ENCODE measurements at places on chromosomes 16 and 17.

GRCh38 chr17:56119191-56119590 is 34.1 kb upstream of the ANKFN1 start:
- no peak for DNase-seq

DNA sequence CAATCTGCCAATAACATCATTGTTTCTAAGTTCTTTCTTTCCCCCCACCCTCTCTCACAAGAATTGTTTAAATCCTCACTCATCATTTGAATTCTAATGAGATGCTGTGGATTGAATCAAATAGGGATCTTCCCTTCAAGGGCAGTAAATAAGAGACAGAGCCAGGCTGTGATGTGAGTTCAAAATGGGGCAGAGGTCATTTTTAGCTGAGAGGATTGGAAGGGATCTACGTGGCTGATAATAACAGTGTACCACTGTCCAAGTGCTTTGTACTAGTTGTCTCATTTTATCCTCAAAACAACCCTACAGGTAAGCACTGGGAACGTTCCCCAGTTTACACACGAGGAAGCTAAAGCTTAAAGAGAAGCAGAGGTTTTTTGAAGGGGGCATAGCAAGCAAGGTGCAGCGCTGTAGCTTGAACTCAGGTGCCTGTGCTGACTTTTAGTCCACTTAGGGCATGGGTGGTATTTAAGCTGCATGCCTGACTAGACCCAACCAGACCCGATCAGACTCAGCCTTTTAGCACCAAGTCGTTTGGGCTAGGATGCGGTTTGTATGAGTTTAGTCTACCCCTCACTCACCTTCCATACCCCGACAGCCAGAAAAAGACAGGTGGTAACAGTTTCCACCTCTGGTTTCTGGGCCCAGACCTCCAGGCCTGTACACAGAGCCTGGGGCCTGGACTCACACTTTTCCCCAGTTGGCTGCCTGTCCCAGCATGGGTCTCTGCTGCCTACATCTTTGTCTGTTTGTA is 39.2 kb upstream of the CCR7 start:
- no peak for DNase-seq

GRCh38 chr17:69018022-69018615 is 42.6 kb downstream of the ABCA9 start:
- DNase-seq, result no peak

DNA sequence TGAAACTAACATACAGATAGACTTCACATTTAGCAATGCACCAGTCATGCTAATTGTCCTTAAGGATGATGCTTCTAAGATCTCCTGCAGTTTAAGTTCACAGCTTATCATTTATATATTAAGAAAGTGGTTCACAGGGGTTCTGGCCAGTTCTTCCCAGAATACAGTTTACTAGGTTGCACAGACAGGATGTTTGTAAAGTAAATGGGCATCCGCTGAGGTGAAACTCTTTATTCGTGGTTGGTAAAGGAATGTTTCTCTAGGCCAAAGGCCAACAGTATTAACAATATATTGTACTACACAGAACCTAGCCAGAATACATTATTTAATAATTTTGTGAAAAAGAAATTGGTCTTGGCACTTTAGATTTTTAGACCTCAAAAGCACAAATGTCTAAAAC is 1427.3 kb downstream of the CDH8 start:
- DNase-seq, result no peak

GRCh38 chr17:64331931-64332493 is 58.6 kb downstream of the PECAM1 start:
- DNase-seq, result no peak

- no peak for DNase-seq
These were observed 129.9 kb upstream of the CACNG5 start for GRCh38 chr17:66704858-66705520.

DNA sequence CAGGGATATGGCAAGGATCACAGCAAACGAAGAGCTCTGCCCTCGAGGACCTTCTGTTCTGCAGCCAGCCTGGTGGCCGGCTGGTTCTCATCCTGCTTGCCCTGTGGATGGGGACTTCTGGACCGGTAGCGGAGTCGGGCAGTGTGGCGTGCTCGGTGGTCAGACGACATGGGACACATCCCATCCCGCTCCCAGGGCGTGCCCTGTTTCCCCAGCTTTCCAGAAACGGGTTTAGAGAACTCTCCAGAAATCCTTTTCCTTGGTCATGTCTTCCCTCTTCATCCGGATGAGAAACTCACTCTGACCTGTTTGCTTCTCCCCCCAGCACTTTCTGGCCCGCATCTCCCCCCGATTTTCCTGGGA is 115.8 kb downstream of the OR1D5 start:
- no peak for DNase-seq

- DNase-seq, result no peak
These were observed 118.3 kb downstream of the BANP start for GRCh38 chr16:88069397-88070168.

DNA sequence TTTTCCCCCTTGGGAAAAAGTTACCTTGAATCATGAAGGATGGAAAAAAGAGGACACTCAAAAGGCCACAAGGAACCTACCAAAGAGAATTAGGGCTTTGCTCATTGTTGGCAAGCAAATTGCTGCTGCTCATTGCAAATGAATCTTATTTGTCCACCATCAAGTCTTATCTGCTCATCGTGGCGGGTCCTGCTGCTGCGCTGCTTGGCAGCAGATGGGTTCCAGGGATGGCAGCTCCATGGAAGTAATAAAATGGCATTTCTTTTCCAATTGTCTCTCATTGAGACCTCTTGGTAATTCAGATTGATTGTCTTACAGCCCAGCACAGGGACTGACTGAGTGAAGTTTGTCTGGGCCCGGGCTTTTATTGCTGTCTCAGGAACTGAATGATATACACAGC is 118.7 kb downstream of the MRM1 start:
- DNase-seq, result no peak

DNA sequence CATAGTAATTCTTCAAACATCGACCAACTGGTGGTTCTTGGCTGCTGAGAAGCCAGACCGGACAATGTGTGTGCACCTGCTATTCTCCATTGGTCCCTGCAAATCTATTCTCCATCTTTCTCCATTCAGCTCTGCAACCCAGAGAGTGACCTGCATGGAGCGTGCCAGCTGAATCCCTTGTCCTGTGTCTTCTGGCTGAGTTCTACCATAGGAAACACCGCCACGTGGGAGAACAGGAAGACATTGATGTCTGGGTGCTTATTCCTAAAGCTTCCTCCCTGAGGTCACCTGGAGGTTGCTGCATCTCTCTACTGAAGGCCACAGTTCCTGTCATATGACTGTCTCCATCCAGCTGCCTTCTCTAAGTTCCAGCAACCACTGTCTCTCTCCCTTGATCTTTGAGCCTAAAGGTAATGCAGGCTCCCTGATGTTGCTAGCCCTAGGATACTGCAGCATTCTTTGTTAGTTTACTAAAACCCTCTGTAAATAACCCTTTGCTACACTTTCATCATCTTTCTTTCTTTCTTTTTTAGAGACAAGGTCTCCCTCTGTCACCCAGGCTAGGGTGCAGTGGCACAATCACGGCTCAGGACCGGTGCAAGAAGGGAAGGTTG is 10.6 kb upstream of the SMG1 start:
- DNase-seq, result no peak

DNA sequence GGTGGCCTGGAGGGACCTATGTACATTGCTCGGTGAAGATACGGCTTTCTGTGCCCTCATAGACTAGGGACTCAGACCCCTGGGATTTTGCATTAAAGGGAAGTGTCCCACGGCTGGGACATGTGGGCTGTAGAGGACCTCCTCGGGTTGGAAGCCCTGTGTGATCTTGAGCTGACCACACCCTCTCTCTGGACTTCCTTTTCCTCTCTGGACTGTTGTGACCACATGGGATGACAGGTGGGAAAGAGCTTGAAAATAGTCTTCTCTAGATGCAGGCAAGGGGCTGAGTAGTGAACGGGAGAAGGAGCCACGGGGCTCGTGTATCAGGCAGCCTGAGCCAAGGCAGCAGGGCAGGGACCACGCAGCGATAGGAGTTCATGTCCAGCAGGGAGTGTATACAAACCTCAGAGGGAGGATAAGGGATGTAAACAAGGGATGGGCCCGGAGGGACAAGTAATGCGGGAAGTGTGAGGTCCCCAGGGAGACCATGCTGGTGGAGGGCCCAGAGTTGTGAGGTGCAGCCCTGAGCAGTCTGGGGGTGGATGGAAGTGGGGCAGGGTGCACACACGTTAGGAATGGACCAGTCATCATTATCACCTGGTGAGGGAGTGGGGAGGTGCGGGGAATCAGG is 4.5 kb upstream of the SLC4A1 start:
- no peak for DNase-seq

GRCh38 chr16:77786186-77786847 is 2.0 kb upstream of the VAT1L start:
- no peak for DNase-seq

DNA sequence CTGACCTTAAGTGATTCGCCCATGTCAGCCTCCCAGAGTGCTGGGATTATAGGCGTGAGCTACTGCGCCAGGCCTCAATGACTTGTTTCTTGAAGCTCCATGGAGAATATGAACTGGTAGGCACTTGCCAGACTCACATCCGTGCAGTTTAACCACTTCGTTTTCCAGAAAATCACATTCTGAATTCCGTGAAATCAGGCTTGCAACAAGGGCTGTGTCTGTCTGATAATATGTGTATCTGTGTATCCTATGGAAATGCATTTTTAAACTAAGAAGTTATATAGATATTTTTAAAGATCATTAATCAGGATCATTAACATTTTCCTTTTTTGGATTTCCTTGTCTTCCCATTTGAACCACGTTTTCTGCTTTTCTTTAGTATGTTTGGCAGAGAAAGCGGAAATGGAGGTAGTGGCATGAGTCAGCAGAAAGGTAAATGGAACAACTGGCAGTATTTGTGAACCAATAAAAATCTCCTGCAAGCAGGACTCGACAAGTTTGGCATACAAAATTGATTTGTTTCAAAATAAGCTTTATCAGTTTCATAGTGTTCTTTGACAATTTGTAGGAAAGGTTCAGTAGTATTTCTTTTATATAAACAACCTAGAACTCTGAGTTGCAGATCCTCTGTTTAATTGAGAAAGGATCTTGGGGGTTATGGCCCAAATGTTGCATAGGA is 33.0 kb downstream of the USP10 start:
- DNase-seq, result no peak

GRCh38 chr17:81287152-81287551 is 8.0 kb downstream of the SLC38A10 start:
- DNase-seq, result no peak

GRCh38 chr16:67516296-67517154 is 12.1 kb upstream of the RIPOR1 start:
- DNase-seq, result no peak

DNA sequence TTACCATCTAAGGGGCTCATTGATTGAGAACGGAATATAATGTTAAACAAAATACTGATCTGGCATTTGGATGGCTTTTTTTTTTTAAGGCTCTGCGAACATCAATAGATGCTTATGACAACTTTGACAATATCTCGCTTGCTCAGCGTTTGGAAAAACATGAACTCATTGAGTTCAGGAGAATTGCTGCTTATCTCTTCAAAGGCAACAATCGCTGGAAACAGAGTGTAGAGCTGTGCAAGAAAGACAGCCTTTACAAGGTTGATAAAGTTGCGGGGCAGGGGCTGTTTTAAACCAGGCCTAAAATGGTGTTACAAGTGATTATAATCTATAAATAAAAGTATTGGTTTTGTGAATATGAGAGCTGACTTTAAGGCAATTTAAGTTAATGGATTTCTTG is 22.3 kb downstream of the PTRH2 start:
- no peak for DNase-seq

DNA sequence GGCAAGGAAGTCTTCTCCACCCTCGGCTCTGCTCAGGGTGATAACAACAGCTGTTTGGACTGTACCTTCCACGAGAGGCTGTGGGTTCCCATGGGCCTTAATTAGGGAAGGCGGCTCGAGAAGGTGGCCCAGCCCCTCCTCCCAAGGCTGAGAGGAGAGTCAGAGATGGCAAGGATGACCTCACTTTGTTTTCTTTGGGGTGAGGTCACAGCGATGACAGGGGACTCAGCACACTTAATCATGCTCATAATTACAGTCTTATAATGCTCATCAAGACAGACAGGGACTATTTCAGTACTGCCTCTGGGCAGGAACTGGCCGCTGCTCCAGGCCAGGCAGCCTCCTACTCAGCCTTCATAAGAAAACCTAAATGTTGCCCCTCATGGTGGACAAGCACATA is 19.7 kb downstream of the WFDC1 start:
- DNase-seq, result no peak

- no peak for DNase-seq
These were observed 9.7 kb downstream of the CDH13 start for GRCh38 chr16:82636485-82636884.

DNA sequence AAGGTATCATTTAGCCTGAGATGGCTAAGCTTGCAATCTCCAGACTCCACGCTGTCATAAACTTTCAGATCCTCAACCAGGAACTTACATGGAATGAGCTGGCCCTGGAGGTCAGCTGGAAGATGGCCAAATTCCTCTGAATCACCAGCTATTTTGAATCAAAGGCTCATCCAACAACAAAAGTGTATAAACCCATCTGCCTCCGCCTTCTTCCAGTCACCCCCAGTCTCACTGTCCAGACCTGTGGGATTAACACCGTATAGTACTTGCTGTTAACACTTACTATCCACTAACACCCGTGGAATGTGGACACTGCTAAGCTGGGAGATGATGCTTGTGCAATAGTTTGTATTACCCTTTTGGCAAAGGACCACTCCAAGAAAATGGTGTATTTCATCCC is 1.9 kb upstream of the LCMT1 start:
- DNase-seq, result no peak
